GM12864 (cell line): ENCODE measurements at places on chromosomes 12 and 14.

DNA sequence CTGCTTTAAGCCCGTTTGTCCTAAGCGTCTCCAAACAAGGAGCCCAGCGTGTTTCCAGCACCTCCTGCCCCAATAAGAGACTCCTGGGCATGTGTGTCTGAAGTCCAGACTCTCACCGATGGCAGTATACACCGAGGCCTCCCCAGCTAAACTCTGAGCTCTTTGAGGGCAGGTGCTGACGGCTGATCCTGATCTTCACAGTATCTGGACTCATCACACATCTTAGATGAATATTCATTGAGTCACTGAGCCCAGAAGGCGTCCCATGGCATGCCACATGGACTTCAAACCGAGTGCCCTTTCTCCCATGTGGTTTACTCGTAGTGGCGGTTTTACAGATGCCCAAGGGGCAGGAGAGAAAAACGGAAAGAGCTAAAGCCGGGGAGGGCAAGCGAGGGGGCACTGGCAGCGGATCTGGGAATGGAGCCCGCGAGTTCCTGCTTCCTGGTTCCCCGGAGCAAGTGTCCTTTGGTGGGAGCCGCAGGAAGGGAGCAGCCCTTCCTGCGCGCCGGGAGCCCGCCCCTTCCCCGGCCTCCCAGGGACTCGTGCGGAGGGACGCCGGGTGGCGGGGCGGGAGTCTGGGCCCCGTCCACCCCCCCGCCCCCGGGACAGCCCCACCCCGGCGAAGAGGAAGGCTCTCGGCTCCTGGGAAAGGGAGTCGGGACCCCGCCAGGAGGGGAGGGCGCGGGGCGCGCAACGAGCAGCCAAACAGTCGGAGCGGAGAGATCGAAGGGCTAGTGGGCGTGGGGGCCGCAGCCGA, 585 bp upstream of the TEAD4 start:
- DNase-seq = no peak

GRCh38 chr14:96408608-96409007, 16.7 kb downstream of the AK7 start:
- no peak for DNase-seq

GRCh38 chr12:24600551-24600950, 348.4 kb downstream of the BCAT1 start:
- no peak for DNase-seq

- no peak for DNase-seq
These were observed 1.5 kb upstream of the HCAR1 start for GRCh38 chr12:122732170-122732569.

DNA sequence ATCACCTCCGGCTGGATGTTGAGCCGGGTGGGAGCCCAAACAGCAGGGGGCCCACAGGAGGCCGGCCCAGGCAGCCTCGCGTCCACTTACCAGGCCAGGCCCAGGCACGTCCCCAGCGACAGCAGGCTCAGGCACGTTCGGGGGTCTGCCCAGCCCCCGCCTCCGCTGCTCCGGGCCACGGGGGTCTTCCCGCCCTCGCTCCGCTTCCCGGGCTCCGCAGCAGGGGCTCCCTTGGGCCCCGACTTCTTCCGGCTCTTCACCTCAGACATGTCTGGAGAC, 216 bp downstream of the IKBIP start:
- no peak for DNase-seq

DNA sequence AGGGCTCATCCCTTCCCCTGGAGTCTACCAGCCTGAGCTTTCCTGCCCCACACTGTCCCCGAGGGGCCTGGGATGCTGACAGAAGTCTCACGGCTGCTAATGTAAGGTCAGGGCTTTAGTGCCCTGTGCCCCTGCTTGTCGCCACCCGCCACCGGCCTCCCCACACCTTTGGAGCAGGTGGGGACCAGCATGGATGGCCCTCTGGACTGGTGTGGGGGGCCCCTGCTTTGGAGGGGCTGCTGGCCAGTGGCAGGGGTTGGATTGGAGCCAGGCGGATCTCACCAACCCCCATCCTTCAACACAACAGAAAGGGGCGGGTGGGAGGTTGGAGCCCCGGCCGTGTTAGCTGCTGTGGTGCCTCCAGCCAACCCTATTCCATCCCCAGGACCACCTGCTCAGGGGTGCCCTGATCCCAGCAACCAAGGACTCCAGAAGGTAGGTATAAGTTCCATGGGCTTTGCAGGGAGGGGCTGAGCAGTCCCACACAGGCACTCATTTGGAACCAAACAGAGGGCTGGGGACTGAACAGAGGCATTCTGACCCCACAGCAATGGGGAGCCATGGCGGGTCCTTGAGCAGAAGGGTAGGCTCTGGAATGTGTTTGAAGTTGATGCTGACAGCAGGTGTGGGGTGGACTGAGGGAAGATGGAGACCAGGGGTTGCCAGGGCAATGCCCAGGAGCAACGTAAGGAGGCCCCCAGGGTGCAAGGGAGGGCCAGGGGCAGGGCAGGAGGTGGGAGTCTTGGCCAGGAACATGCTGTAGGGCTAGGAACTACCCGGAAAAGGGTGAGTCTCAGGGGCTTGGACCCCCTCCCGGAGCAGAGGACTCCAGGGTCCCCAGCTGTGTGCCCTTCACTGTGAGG, 145.1 kb upstream of the C14orf180 start:
- DNase-seq = no peak

DNA sequence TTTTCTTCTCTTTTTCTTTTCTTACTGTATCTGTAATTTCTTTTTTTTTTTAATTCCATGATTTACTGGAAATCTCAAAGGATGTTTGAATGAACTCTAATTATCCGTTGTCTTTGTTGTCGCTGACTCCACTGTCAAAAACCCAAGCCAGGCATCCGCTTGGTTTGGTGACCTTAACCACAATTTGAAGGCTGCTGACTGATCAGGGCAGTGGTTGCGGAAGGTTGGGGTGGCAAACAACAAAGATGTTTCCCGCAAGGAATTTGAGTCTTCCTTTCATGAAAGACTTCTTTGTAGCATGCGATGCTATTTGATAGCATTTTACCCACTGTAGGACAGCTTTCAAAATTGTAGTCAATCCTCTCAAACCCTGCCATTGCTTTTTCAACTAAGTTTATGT, 1013.8 kb downstream of the DIO2 start:
- DNase-seq = no peak

DNA sequence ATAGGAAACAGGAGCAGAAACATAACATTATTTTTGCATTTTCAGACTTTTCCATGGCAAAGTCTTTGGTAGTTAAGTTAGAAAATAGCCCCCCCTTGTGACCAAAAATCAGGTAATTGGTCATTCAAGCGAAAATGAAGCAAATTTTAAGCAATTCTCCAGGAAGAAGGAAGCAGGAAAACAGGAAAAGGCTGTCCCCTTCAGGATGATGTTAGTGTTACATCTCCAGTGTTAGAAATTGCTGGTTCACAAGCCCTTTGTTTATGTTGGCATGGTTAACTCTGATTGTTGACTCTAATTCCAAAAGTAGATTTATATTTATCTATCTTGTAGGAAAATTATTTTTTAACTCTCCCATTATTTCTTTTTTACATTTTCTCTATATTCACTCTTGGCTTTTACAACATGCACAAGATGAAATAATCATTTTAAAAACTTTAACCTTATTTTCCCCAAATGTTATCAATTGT, 18.8 kb upstream of the GAS2L3 start:
- peak; percentile 15 for DNase-seq

- DNase-seq = no peak
These were observed 167.6 kb downstream of the RBM19 start for GRCh38 chr12:113798552-113798951.

DNA sequence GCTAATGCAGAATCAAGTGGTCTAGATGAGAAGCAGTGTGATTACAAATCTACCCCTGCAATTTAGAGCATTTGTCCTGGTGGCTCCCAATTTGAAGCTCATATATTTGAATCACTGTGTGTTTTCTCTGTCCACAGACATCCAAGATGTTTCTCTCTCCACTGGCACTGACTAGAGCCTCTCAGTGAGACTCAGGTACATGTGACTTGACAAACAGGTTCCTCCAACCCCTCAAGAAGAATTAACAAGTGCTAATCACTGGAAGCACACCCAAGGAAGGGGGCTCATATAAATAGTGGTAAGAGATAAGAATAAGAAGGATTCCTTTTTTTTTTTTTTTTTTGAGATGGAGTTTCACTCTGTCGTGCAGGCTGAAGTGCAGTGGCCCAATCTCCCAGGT, 20.5 kb downstream of the OR10G2 start:
- no peak for DNase-seq

DNA sequence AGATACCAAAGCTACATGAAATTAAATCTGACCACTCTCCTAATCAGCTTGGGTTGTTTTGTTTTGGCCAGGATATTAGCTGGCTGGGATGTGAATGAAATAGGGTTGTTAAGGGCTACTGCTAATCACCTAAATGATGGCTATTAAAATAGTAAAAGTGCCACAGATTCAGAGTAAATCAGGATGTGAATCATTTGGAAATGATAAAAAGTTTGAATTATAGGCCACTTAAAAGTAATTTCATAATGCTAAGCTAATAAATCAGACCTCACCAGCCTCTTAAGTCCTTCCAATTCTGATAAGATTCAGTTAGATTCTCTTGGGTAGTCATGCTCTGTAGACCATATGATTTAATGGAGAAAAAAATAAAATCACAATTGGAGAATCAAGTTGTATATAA, 12.0 kb downstream of the HELB start:
- DNase-seq = no peak

- no peak for DNase-seq
These were observed 13.1 kb downstream of the MYBPC1 start for GRCh38 chr12:101607894-101608293.

DNA sequence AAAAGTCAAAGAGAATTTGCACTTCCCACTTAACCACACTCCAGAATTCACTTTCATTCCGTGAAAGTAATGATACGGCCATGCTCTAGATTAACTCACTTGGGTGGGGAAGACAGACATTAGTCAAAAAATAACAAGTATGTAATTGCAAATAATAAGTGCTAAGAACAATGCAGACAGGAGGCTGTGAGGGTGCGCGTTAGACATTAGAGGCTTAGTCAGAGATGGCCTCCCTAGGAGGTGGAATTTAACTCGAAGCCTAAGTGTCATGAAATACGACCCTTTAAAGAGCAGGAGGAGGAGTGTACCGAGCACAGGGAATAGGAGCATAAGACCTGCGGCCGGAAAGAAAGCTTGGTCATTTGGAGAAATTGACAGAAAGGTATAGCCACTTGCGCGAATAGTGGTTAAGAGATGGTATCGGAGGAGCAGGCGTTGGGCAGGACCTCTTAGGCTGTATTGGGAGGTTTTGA, 628 bp downstream of the SNRPF start:
- no peak for DNase-seq

GRCh38 chr14:87626266-87626665, 366.7 kb downstream of the GALC start:
- no peak for DNase-seq
